KBM-7 (cell line): ENCODE measurements at places on chromosomes 7 and 10.

DNA sequence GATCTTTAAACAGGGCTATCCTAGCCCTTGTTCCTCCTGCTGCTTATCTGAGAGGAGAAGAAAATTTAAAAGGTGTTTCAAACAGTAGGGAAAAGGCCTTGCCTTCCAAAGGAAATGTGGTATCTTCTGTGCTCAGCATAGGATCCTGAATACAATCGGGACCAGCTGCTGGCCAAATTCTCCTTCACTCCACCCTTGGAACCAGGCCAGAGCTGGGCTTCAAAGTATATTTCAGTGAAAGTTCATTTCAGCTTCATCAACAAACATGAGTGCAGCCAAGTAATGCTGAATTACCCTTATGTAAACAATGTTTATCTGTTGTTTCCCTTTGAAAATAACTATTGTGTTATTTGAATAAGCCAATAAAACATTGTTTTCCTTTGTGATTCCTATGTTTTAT, 146.5 kb upstream of the MEOX2 start:
- no peak for DNase-seq

DNA sequence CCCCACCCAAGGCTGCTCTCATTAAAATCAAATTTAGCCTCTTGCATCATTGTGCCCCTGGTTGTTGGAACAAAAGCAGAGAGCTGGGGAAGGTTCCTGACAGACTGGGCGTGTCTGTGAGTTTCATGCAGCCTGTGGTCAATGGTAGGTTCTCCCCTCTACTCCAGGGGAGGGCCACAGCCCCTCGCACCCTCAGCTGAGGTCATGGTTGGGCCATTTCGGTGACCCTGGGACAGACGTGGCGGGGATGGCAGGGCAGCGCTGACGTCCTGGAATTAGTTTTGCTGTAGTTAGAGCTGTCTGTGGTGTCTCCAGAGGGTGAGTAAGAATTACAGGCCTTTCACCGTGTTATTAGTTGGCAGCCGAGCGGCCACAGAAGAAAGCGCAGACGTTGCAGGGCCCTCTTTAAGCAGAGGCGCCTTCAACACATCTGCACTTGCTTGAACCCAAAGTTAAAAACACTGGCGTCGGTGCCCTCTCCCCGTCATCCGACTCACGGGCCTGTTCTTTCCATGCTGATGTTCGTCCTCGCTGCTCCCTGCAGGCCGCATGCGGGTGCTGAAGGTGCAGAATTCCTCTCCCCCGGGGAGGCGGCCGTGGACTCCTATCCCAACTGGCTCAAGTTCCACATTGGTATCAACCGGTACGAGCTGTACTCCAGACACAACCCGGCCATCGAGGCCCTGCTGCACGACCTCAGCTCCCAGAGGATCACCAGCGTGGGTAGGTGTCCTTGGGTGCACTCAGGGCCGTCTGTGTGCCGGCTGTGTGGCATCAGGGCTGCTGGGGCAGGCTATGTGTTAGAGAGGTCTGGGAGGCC, 2.8 kb downstream of the FAM20C start:
- no peak for DNase-seq

- DNase-seq = no peak
These were observed 1005.6 kb downstream of the LRMDA start for GRCh38 chr10:76436981-76437380.

GRCh38 chr10:21405981-21406380, 119.5 kb downstream of the SKIDA1 start:
- DNase-seq = no peak

GRCh38 chr7:151934584-151934983, 21.7 kb upstream of the GALNTL5 start:
- no peak for DNase-seq

GRCh38 chr7:97025130-97025499, 484 bp upstream of the DLX5 start:
- DNase-seq = no peak

DNA sequence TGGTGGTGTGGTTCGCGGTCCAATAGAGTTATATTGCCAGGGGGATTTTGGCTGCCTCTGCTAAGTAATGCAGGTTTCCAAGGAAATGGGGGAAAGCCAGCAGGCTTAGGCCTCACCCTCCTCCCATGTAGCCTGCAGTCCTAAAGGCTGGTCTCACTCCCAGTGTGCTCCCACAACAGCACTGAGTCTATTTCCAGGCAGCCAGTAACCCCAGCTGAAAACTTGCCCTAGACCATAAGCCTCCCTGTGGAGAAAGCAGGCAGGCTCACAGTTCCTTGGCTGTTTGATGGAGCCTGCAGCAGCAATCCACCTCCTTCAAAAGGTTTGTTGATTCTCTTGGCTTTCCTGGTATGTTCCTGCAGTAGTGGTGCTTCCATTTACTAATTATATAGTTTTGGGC, 220.0 kb upstream of the ZNF804B start:
- no peak for DNase-seq

DNA sequence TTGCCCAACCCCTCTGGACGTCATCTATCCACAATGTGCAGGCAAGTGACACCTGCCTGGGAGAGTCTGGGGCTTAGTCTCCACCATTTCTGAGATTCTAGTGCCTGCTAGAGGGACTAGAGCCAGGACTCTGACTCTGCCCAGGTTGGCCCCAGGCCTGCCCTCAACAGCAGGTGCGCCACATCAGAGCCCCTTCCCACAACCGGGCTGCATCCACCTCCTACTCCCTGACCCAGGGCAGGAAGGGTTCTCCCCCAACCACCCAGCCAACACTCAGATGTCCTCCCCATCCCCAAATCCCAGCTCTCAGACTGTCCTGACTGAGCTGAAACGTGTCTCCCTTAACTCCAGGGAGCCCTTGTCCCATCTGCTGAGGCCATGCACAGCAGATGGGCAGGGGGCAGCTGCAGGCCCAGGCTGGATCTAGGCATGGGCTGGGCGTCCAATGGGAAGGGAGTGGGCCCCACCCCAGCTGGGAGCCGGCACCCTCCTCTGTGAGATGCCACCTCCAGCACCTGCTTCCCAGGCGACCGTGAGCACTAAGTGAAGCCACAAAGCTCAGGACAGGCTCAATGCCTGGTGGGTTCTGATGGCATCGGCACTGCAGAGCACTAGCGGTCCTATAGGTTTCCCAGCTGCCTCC, 49.2 kb downstream of the RASGEF1A start:
- no peak for DNase-seq

- DNase-seq = no peak
These were observed 124.8 kb downstream of the ACTR3B start for GRCh38 chr7:152884321-152884720.

DNA sequence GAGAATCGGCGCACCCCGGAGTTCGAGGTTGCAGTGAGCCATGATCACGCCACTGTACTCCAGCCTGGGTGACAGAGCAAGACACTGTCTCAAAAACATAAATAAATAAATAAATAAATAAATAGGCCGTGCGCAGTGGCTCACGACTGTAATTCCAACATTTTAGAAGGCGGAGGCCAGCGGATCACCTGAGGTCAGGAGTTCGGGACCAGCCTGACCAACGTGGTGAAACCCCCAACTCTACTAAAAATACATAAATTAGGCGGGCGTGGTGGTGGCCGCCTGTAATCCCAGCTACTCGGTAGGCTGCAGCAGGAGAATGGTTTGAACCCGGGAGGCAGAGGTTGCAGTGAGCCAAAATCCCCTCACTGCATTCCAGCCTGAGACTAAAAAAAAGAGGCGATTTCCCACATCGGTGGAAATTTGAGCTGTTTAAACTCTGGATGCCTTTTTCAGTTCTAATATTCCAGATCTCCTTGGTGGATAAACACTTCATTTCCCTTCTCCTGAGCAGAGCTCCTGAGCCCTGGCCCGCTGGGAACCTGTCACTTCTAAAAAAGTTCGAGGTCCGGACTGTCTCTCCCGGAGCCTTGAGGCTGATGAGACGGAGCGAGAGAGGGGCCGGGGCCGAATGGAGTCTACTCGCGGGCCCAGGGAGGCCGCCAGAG, 2.0 kb upstream of the NFKB2 start:
- DNase-seq = no peak

DNA sequence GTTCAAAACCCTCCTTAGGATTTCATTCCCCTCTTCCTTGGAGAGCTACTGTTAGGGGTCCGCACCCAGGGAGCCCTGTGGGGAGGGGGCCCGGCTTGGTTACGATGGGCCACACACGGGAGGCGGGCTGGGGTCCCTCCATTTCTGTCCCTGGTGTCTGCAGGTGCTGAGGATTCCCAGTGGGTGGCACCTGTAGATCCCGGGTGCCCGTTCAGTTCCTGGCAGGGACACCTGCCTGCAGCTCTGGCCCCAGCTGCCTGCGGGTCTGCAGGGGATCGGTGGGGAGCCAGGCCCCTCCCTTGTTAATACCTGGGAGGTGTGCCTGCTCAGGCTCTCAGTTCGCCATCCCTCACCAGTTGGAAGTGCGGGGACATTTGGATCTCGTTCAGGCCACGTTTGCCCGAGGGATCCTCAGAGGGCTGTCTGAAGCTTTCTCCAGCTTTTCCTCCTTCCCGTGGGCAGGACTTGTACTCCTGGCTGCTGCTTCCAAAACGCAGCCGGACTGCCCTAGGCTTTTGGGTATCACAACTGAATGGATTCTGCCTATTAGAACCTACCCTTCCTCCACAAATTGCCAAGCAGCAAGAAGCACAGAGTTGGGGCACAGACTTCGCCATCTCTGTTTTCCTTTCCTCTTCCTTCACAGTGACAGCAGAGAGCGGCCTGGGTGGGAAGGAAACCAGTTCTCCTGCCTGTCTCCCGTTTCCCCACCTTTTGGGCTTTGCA, 22.3 kb upstream of the IL15RA start:
- no peak for DNase-seq

GRCh38 chr7:41162612-41163011, 540.3 kb downstream of the INHBA start:
- DNase-seq = no peak

- no peak for DNase-seq
These were observed 70.5 kb downstream of the KLF6 start for GRCh38 chr10:3714531-3714930.

- DNase-seq = no peak
These were observed 92.3 kb upstream of the PRPS1L1 start for GRCh38 chr7:18119985-18120384.

GRCh38 chr10:80443531-80443974, 10.6 kb upstream of the TSPAN14 start:
- no peak for DNase-seq

DNA sequence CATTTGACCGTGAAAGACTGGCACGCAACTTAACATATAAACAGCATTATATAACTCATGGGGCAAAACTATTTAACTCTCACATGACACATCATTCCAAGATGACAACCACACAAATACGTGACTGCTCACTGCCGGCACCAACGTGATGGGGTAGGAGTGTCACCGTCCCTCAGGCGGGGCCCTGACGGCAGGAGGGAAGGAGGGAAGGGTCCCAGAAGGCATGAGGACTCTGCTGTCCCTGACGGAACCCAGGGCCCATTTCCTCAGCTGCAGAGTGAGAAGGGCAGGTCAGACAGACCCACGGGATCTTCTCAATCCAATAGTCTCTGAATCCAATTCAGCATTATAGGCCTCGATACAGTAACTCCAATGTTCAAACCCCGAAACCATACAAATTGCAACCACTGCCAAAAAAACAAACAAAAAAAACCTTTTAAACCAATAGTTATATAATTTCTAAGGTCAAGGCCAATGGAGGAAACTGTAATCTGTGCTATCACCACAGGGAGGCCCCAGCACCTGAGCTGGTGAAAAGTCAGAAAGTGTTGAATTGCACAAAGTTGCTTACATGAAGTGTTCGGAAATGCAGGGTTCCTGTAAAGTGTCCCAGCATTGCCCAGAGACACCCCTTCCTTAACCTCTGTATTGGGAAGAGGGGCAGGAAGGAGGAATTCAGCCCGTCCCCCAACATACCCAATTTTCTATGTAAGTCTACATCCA, 137.4 kb downstream of the TNS3 start:
- peak; percentile 35 for DNase-seq

DNA sequence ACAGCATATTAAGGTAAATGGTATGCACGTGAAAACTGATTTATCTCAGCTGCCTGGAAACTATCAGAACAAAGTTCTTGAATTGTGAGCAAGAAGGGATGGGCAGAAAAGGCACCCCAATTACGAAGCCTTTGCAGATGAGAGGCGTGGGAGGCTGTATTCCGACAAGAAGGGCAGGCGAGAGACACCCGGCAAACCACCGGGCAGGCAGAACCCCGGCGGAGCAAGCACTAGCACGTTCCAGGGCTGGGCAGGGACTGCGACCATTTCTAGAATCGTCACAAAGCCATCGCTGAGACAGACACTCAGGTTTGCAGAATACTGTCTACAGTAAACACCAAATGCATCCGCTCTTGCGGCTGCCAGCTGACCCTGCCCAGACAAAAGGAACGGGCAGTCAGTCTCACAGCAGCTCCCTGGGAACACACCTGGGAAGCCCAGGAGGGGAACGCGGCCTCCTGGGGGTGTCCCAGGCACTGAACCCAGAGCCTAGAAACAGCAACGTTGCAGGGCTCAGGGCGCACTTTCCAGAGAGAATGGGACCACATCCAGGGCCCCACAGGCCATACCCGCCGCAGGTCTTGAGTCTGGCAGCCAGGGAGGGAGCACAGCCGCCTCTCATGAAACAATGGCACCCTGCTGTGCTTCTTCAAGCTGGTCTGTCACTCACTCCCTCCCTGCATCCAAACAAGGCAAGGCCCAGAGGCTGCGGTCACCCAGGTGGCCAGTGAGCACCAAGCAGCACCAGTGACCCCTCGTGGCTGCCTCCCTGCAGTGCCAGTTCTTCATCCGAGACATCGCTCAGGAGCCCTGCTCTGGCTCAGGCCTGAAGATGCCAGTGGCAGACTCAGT, 261.9 kb downstream of the PTPRN2 start:
- peak; percentile 3 for DNase-seq

DNA sequence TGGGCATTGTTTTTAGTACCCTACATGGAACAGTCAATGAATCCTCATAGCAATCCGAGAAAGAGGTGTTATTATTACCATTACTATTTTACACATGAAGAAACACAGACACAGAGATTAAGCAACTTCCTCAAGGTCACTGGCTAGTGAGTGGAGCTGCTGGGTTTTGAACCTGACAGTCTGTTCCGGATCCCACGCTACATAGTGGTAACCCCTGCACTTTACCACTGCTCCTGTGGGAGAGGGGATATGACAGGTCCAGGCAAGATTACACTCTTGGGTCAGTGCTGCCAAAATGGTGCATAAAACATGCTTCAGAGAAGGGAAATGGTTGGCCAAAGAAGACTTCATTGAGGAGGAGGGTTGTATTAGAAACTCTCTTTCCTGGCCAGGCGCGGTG, 185.7 kb downstream of the XPNPEP1 start:
- DNase-seq = no peak

- DNase-seq = no peak
These were observed 2.6 kb upstream of the KAT6B start for GRCh38 chr10:74823791-74824183.

DNA sequence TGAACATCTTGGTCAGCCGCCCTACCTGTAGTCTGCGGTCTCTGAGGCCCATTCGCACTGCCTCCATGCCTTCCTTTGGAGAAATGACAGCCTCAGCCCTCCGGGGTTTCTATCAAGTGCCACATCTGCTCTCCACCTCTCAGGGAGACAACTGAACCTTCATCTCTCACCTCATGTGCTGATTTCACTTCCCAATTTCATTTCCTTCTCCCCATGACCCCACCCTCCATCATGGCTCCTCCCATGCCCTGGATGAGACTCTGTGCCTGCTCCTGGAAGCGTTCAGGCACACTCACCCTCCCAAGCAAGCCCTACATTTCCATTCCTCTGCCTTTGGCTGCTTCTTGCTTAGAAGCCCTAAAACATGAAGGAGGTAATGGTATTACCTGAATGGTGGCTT, 7.8 kb upstream of the SCD start:
- DNase-seq = peak; percentile 45

GRCh38 chr7:49776994-49777393, 3.6 kb downstream of the VWC2 start:
- no peak for DNase-seq

GRCh38 chr7:152710153-152710442, 34.2 kb upstream of the XRCC2 start:
- no peak for DNase-seq
